NCI-H1417 treated with DMSO at 0.1 percent for 48 hours (cell line): ENCODE measurements at places on chromosomes 3 and 15.
A peak's percentile ranks its signal among the peaks of the same experiment; 100 is the strongest.

GRCh38 chr3:151971814-151972579 lies 98.6 kb downstream of the SUCNR1 start:
- peak; percentile 74 for DNase-seq

- DNase-seq, result no peak
Measured at GRCh38 chr3:40913192-40913591, 286.1 kb upstream of the CTNNB1 start.

DNA sequence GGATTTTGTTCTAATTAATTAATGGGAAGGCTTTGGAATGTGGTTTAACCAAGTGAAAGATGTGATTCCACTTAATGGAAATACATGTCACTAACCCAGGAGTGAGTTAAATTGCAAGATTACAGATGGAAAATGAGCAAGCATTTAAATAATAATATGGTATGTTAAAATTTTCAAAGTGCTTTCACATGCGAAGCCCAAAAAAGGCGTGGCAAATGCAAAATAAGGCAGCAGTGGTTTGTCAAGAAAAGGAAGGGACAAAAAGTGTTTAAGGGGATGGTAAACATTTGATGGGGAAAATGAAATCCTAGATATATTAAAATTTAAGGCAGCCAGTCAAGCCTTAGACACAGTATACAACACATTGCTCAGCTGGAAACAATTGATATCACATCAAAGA lies 2.9 kb downstream of the TICRR start:
- no peak for DNase-seq

DNA sequence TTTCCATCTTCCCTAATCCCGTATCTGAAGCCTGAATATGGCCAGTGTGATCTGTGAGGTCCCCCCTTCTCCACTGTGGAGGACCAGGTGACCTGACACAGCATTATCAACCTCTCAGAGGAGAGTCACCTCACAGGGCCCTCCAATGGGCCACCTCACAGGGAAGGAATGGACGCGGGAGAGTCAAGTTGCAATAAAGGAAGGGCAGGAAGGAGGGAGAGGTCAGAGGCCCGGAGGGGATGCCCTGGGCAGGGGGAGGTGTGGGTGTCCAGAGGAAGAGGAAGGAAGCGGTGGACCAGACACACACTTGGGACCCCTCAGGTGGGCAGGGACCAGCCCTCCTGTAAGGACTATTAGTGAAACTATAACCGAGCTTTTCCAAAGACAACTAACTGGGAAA lies 14.6 kb upstream of the LRRC15 start:
- no peak for DNase-seq

GRCh38 chr3:189394599-189395121 lies 222.9 kb downstream of the TPRG1 start:
- peak; percentile 24 for DNase-seq

DNA sequence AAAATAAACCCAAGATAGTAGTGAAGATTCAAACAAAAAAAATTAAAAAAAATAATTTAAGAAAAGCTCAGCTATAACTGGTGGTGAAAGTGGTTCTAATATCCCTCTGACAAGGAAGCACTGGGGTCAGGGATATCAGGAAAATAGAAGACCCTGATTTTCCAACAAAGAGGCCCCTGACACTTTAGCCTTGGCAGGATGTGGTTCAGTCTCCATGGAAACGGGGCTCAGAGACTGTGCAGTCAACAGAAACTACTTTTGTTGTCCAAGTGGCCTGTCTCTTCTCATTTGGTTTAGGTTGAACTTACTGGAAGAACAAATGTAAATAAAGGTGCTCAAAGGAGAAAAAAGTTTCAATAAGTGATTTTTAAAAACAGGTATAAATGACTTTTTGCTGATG lies 27.2 kb downstream of the INTS14 start:
- DNase-seq, result no peak

DNA sequence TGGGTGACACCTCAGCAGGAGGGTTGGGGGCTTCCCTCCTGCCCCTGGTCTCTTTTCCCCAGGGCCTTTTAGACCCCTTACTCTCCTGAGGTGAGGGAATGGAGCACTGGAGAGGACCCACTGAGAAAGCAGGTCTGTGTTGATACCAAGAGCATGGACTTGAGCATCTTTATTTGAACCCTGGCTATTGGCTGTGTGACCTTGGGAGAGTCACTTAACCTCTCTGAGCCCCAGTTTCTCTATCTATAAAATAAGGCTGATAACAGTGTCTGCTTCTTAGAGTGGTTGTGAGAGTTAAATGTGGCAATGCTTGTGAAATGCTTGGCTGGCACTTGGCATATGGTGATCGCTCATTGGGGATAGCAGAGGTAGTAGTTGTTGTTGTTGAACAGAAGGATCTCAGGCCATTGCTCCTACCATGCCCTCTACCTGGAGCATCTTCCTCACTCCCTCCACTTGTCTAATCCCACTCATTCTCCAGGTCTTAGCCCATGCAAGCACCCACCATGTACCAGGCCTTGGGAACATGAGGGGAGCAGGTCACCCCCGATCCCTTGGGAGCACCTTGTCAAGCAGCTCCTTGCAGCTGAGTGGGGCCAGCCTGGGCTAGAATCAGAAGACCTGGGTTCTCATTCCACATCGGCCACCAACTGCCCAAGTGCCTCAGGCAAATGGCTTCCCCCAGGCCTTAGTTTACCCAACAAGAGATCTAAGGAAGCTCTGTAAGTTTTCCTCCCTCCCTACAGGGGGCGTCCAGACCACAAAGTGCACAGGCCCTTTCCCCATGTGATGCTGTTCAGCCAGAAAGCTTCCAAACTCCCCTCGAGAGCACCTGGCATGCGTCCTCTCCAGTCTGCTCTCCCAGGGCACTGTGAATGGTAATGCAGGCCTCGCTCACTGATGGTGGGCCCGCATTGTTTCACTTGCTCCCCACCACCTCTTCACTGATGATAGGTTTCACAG lies 96.7 kb downstream of the LSM3 start:
- DNase-seq, result no peak

DNA sequence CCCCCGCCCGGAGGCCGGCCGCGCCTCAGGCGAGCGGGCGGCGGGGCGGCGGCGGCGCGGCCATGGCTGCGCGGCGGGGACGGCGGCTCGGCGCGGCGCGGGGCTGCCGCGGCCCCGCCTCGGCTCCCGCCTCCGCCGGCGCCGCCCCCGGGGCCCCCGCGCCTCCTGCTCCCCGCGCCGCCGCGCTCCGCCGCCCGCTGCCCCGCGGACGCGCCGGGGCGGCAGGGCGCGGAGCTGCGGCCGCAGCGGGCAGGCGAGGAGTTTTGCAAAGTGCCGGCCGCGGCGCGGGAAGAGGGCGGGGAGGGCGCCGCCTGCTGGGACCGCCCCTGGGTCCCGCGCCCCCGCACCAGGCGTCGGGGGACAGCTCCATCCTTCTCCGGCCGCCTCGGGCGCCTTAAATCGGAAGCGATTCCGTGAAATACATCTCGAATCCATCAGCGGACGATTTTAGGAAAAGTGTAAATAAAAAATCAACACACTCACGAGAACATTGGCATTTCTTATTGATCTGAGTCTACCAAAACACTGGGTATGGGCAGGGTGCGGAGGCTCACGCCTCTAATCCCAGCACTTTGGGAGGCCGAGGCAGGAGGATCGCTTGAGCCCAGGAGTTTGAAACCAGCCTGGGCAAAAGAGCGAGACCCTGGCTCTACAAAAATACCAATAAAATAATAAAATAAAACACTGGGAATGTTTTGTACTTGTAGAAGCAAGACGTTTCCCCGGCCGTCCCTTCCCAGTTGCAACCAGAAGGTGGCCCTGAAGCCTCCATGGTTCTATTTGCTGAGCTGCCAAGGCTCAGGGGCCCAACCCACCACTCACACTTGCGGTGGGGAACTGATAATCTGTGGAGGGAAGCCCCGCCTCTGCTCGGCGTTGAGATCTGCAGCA lies 136.9 kb downstream of the NUP210 start:
- no peak for DNase-seq

GRCh38 chr15:40439960-40440742 lies 602 bp upstream of the BAHD1 start:
- DNase-seq, result no peak

DNA sequence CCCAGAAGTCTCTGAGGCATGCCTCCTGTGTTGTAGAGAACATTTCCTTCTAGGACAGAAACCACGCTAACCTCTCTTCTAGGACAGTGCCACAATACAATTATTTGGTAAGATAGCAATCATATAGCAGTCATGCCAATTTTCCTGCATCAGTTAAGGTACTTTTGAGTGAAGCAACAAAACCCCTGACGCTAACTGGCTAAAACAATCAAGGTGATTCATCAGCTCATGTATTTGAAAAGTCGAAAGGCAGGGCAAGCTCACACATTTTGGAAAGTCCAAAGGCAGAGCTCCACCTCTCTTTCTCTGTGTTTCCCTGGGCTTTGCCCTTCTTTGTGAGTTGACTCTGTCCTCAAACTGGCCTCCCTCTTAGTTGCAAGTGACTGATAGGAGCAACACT lies 10.1 kb downstream of the TERC start:
- no peak for DNase-seq

GRCh38 chr3:115436767-115437301 lies 186.5 kb upstream of the GAP43 start:
- DNase-seq, result no peak

- DNase-seq, result no peak
Measured at GRCh38 chr3:146612015-146612414, 6.9 kb upstream of the PLSCR5 start.

GRCh38 chr3:21587894-21588293 lies 163.1 kb downstream of the ZNF385D start:
- no peak for DNase-seq

- no peak for DNase-seq
Measured at GRCh38 chr3:68620211-68620610, 312.1 kb downstream of the TAFA4 start.

DNA sequence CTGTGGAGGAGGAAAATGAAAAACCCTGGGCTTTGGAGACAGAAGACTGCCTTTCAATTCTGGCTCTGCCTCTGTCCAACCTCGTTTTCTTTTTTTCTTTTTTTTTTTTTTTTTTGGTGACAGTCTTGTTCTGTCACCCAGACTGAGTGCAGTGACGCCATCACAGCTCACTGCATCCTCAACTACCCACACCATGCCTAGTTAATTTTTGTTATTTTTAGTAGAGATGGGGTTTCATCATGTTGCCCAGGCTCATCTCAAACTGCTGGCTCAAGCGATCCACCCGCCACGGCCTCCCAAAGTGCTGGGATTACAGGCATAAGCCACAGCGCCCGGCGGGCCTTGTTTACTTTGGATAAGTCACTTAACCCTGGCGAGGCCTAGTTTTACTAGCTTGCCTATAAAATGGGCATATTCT lies 66.3 kb upstream of the SLC25A26 start:
- no peak for DNase-seq

- no peak for DNase-seq
Measured at GRCh38 chr15:47244361-47244760, 472.9 kb upstream of the SEMA6D start.

DNA sequence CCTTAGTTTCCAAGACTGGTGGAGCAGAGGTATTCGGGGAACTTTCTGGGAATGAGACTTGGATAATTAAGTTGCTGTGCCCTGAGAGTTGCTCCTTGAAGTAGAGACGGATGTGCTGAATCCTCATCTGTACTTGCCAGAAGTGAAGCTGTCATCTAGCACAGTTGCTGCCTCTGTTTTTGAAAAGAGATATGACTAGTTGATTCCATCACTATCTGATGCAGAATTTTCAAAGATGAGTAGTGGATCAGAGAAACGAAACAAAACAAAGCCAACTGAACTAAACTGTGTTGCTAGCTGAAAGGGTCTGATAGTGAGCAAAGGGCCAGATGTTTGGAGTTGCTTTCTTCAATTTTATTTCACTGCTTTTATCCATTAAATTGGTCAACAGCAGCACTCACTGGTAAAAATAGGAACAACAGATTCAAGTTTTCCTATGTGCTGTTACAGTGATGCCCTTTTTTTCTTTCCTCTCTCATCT lies 52.7 kb downstream of the MITF start:
- no peak for DNase-seq

DNA sequence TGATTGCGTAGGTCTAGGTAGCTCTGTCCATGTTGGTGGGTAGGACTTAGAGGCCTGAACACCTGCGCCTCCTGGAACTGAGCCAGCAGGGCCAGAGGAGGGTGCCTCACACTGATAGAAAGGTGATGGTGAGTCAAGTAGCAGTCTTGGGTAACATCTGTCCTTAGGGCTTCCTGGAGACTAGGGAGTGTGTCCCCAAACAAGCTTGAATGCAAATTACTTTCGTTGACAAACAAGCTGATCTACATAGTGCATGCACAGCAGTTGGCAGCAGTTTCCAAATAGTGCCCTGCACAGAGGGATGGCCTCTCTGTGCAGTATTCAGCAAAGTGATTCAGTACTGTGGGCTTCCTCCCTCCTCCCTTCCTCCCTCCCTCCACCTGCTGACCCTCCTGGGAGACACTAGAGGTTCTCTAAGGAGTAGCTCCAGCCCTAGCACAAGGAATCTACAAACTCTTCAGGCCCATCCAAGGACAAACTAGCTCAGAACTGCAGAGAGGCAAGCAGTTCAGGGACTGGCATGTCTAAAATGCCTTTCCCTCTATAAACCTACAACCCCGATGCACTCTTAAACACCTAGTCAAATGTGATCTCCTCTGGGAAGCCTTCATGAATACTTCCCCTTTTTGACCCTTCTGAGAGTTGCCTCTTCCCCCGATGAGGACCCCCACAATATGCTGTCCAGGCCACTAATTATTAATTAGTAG lies 61.0 kb downstream of the TLE3 start:
- peak; percentile 41 for DNase-seq

DNA sequence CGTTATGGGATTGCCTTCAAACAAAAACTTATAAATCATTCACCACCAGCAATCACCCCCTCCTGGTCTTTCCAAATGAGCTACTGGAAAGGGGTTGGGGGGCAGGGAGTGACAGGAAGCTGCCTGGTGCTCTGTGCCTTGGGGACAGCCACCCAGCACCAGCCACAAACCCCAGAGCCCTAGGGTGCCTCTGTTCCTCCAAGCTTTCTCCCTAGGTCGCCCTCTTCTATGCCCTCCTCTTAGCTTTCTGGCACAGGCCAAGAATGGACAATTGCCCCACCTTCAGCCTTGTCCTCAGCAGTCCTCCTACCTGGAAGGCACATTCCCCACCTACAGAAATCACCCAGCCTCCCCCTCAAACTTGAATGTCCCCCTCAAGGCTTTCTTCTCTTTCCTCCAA lies 3.3 kb downstream of the OXTR start:
- no peak for DNase-seq

- DNase-seq, result no peak
Measured at GRCh38 chr15:76203346-76204108, 107.7 kb downstream of the ETFA start.

DNA sequence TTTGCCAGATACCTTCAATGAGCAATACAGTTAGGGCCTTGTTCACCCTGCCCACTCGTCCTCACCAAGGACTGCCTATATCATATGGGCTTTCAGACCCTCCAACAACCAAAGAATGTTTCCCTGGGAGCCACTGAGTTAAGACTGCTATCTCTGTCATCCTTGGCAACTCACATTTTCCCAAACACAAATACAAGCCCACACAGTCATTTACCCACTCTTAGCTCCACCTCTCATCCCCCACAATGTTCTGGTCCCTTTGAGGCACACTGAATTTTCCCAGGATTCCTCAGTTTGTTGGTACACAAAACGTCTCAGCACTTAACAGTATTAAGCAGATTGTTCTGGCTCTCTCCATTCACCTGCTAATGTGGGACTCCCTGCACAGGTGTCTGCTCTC lies 204.6 kb downstream of the TLE3 start:
- no peak for DNase-seq

GRCh38 chr15:36330598-36330997 lies 248.8 kb upstream of the CDIN1 start:
- no peak for DNase-seq

- DNase-seq, result no peak
Measured at GRCh38 chr3:5226783-5227182, 39.3 kb downstream of the EDEM1 start.
